ENCODE measurements at places on chromosomes 3 and 15.

GRCh38 chr3:117510396-117510795, 800.8 kb downstream of the TUSC7 start:
- DNase-seq: no peak

DNA sequence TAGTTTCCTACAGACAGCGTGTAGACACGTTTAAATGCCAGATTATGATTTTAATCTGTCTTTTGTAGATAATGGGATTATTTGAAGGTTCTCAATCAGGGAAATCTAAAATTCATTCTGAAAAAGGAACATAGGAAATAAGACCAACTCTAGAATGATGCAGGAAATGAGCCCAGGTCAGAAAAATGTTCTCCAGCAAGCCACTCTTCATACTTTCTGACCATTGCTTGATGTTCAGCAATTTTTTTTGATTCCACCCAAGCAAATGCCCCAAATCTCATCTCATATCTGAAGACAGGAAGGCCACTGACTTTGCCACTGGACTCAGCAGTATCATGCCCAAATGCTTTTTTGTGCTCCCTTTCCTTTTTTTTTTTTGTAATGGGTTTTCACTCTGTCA, 373.4 kb downstream of the LPP start:
- no peak for DNase-seq

DNA sequence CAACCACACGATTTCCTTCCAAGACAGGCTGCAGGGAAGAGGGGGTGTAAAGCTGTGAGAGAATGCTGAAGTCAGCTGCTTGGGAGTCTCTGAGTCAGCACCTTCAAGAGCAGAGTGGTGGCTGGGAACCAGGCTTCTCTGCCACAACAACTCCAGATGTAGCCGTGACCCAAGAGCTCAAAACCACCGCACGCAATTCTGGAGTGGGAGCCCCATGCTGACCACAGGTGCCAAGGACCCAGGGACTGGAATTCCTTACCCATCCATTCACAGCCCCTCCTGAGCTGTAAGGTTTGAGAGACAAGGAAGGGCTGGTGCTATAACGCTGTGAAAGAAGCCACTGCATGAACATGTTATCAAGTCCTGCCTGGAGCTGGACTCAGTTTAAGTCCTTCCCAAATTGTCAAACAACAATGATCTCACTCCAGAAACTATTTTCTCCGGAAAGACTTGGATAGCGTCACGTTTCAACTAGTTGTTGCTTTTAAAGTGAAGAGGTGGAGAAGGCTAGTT, 61.4 kb downstream of the UMPS start:
- no peak for DNase-seq

DNA sequence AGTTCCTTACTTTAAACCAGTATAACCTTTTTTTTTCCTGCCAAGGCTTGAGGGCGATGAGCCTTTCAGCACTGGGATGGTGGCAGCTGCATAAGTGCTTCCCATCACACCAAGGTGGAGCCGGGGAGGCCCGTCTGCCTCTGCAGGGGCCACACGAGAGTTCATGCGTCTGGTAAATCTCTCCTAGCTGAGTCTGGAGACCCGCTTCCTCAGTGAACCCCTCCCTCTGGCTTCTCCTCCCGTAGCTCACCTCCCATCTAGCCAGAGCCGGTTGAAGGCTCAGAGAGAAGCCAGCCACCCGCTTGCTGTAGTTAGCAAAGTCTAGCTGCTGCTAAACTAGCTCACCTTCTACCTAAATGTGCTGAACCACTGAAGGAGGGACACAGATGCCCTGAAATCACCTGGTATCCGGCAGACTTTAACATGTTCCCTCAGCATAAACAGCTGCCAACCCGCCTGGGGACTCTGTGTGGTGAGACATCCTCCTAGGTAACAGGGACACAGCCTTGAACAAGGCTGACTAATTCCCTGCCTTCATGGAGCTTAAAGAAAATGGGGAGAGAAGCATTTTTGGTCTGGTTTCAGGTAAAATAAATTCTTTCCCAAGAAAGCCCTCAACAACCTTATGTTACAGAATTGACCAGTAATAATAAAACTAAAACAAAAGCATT, 42.9 kb downstream of the RLBP1 start:
- DNase-seq: no peak

DNA sequence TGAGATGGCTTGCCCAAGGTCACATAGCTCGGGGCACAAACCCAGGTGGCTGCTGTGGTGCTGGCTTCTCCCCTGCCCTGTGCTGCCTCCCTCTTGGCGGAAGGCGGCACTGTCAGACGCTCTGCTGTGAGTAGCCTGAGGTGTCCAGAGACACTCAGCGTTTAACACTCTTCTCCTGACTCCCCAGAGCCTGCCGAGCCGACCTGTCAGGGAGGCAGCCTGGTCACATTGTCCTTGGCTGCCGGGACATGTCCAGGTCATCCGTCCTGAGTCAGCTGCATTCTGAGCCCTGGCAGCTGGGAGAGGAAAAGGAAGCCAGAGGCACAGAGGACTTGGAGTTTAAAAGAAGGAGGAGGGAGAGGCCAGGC, 4.7 kb downstream of the LMAN1L start:
- no peak for DNase-seq

DNA sequence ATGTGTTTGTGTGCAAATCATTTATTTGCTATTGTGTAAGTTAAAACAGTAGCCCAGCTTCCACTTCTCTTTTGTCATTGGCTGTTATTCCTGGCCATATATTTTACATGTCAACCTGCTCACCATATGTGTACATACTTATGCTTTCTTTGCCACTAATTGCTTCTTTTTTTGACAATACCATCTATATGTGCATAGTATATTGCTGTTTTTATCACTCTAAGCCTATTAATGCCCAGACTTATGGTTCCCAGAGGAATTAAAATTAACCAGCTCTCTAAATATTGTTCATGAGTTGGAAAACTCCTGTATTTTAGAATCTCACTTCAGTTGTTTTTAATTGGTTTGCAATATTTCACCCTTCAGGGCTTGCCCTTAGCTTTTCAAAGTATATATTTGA, 428.9 kb downstream of the MECOM start:
- no peak for DNase-seq

- DNase-seq: no peak
Observed at GRCh38 chr3:154148541-154148940, 27.4 kb downstream of the ARHGEF26 start.

DNA sequence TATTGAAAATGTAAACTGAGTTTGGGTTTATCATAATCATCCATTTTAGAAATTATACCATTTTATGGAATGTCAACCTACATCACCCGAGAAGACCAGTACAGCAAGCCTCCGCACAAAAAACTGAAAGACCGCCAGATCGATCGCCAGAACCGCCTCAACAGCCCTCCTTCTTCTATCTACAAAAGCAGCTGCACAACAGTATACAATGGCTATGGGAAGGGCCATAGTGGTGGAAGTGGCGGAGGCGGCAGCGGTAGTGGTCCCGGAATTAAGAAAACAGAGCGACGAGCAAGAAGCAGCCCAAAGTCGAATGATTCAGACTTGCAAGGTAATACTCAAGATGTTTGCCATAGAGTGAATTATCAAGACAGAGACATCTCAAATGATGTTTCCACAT, 197.0 kb downstream of the GHSR start:
- DNase-seq: no peak
